ENCODE measurements at places on chromosomes 12 and 14. TPM values are rescaled to one million over a fixed set of nuclear protein-coding genes. Genes with fewer than 3 reads are reported as not detected.

GRCh38 chr12:8609061-8609570 is 3.5 kb downstream of the AICDA start:
- H3K27ac ChIP-seq, result no peak overlapping the region
- no peaks in the 10 kb centered on the region for H3K27me3 ChIP-seq
- H3K4me3 ChIP-seq, result no peak overlapping the region
- no peaks in the 10 kb centered on the region for H3K4me1 ChIP-seq
- no peaks in the 10 kb centered on the region for H3K36me3 ChIP-seq

GRCh38 chr12:46456356-46457334 is 84.1 kb upstream of the SLC38A2 start:
- no peaks in the 10 kb centered on the region for H3K27me3 ChIP-seq
- peak overlapping the region; percentile 62 for H3K27ac ChIP-seq
- no peak for DNase-seq

The LYZ gene
- total RNA-seq, result 18.8 TPM

GRCh38 chr12:6927379-6928021 is at the start of gene ATN1:
TSS of gene ATN1 (plus strand) at chr12:6927959. CDS start at chr12:6934002, 6,043 bp downstream.
- H3K27me3 ChIP-seq, result no peaks in the 10 kb centered on the region
- H3K27ac ChIP-seq, result peak within 1 kb of the TSS; percentile 93
- H3K4me3 ChIP-seq, result peak within 1 kb of the TSS; percentile 62
- peaks cover 58% of the 10 kb centered on the region for H3K4me1 ChIP-seq
- no peaks in the 10 kb centered on the region for H3K36me3 ChIP-seq

DNA sequence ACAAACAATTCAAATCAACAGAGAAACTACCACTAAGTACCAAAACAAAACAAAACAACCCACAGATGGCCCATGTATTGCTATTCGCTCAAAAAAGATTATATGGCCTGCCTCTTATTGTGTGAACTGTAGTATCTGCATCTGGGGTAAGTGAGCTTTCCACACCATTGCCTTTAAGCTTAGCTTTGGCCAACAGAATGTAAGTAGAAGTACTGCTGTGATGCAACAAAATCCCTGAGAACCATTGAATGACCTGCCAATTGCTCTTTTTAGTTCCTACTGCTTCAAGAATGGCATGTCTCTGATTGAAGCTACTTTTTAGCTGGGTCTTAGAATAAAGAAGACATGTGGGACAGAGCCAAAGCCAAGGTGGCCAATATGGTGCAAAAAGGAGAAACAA is 32.5 kb downstream of the PPFIA2 start:
- no peaks in the 10 kb centered on the region for H3K27me3 ChIP-seq
- no peak overlapping the region for H3K27ac ChIP-seq
- DNase-seq, result no peak
- H3K4me1 ChIP-seq, result no peaks in the 10 kb centered on the region
- H3K4me3 ChIP-seq, result no peak overlapping the region

The GPR84 gene
- total RNA-seq, result not detected

- peaks cover 9% of the 10 kb centered on the region for H3K4me1 ChIP-seq
- DNase-seq, result no peak
- no peak overlapping the region for H3K27ac ChIP-seq
- no peaks in the 10 kb centered on the region for H3K36me3 ChIP-seq
- H3K27me3 ChIP-seq, result no peaks in the 10 kb centered on the region
- H3K4me3 ChIP-seq, result no peak overlapping the region
Observed at GRCh38 chr12:19239616-19240234, 110.2 kb downstream of the PLEKHA5 start.

The NCOR2 gene
- 397 TPM for total RNA-seq

- no peaks in the 10 kb centered on the region for H3K27me3 ChIP-seq
- no peak overlapping the region for H3K27ac ChIP-seq
- H3K4me1 ChIP-seq, result no peaks in the 10 kb centered on the region
- H3K4me3 ChIP-seq, result no peak overlapping the region
- no peak for DNase-seq
Observed at GRCh38 chr12:109962398-109962797, 33.8 kb downstream of the GIT2 start.

- H3K27ac ChIP-seq, result no peak overlapping the region
- DNase-seq, result no peak
- H3K4me1 ChIP-seq, result peaks cover 26% of the 10 kb centered on the region
- H3K27me3 ChIP-seq, result no peaks in the 10 kb centered on the region
Observed at GRCh38 chr12:9133216-9133916, 17.6 kb upstream of the A2M start.

The CCDC85C gene
- total RNA-seq, result 8.9 TPM

GRCh38 chr12:96210376-96211055 is 16.3 kb downstream of the ELK3 start:
- no peak for DNase-seq
- H3K4me3 ChIP-seq, result no peak overlapping the region
- H3K27me3 ChIP-seq, result no peaks in the 10 kb centered on the region
- no peaks in the 10 kb centered on the region for H3K36me3 ChIP-seq
- peaks cover 6% of the 10 kb centered on the region for H3K4me1 ChIP-seq

Measured in body of pancreas (tissue), 4 donors.